ENCODE measurements at places on chromosomes 11 and 22.
A peak's percentile ranks its signal among the peaks of the same experiment; 100 is the strongest.

GRCh38 chr11:65410936-65411680, 11.5 kb upstream of the NEAT1 start:
- DNase-seq: no peak

- DNase-seq: no peak
These were observed 33.2 kb upstream of the CWF19L2 start for GRCh38 chr11:107490836-107491235.

- DNase-seq: peak; percentile 21
These were observed 530.6 kb upstream of the B3GAT1 start for GRCh38 chr11:134942681-134943080.

DNA sequence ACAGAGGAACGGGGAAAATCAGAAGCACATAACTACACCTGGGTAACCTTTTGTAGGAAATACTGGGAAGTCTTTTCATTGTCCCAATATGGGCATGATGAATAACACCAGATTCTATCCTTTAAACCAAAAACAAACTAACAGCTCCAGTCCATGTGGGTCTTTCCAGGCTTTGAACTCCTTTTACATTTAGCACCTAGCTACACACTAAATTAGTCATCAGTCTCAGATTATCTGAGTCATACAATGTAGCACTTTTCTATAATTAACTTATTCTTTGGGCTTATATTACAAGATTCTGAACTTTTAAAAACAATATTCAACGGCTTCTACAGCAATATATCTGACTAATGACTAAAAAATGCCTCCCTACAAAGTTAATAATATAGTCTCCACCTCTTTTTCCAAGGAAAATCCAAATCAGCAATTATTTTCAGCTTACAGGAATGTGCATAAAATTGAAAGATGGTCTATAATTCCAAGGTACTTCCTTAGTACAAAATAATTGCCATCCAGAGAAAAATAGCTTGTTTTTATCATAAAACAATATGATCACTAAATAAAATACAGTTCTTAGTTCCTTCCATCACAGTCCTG, 26.3 kb downstream of the STK33 start:
- no peak for DNase-seq

GRCh38 chr11:2890466-2891294, 5.1 kb upstream of the CDKN1C start:
- no peak for DNase-seq

GRCh38 chr11:103294516-103294915, 185.3 kb downstream of the DYNC2H1 start:
- no peak for DNase-seq

DNA sequence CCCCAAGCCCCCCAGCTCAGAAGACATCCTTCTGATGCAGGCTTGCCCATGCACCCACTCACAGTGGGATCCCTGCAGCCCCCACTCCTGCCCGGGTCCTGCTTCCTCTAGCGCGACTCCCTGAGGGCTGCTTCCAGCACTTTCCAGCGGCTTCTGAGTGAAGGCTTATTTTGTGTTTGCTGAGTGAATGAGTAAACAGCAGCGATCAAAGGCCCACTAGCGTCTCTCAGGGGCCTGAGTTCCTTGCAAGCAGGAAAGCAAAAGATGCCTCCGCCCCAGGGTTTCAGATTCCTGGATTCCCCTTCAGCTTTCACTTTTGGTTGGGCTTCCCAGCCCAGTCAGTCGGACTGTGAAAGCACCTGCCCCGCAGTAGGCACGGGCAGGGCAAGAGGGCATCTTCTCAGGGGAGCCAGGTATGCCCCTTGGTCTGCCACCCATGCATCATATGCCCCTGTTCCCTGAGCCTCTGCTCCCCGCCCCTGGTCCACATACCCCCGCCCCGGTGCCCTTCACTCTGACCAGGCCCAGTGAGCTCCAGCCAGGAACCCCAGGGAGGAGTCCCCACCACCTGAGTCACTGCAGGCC, 9.2 kb downstream of the FADD start:
- no peak for DNase-seq

DNA sequence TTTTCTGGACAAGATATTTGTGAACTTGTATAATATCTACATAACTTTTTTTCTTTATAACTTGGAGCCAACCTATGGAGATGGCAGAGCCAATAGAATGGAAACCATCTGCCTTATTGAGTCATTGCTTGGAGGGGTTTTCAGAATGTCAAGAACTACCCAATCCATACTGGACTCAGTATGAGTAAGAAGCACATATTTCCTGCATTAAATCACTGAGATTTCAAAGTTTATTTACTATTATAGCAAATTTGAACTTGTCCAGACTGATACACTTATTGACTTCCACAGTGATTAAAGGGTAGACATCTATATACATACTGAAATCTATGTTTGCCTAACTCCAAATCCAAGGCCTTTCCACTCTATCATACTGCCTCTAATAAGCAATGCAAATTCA, 704.0 kb downstream of the KCNA4 start:
- DNase-seq: peak; percentile 67

DNA sequence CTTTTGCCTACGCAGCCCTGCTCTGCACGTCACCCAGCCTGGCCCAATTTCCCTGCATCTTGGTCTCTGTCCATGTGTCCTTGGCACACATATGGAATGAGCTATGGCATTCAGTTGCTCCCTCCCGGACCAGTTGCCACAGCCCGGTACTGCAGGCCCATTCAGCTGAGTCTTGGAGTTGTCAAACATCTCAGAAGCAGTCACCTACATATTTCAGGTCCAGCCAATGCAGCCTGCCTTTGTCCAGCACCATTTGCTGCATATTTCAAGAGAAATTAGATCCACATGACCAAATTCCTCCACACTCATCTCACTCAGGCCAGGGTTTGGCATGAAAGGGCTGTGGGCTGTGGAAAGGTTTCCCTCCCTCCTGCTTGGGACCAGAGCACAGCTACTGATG, 76.8 kb downstream of the MN1 start:
- DNase-seq: no peak

GRCh38 chr11:66970807-66971442, 4.2 kb upstream of the C11orf86 start:
- peak; percentile 99 for DNase-seq

DNA sequence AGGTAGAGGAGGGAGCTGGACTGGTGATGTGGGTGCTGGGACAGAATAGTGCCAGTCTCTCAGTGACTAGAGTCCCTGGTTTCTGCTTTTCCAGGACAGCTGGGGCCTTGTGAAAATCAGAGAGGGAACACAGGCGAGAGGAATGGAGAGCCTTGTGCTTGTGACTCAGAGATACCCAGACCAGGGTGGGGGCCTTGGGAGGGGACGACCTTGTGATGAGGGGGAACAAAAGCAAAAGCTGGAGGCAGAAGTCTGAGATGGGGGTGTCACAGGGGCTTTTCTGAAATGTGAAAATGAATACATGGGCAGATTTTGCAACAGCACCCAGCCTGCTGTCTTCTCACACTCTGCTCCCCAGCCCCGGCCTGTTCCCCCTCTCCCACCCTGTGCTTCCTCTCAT, 3.4 kb upstream of the NR1H3 start:
- DNase-seq: no peak

DNA sequence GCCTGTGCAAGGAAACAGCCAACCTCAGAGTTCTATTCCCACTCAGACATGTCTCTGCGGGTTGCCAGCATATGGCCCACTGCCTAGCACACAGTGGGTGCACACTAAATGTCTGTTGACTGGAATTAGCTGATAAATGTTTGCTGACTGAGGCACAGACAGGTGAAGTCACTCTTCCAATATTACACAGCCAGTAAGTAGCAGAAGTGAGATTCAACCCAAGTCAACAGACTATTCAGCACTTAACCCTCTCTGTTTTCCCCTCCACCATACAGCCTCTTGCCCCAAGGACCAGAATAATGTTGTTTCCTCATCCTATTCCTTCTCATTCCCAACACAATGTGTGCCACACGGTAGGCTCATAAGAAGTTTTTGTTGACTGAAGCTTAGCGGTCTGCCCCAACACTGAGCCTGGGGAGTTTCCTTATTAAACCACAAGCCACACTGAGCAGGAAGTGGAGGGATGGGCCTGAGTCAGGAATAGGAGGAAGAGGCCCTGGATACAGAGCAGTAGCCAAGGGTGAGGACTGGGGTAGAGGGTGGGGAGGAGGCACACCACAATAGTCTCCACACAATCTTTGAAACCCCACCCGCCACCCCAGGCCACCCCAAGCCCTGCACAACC, 15.7 kb upstream of the IL10RA start:
- peak; percentile 32 for DNase-seq

DNA sequence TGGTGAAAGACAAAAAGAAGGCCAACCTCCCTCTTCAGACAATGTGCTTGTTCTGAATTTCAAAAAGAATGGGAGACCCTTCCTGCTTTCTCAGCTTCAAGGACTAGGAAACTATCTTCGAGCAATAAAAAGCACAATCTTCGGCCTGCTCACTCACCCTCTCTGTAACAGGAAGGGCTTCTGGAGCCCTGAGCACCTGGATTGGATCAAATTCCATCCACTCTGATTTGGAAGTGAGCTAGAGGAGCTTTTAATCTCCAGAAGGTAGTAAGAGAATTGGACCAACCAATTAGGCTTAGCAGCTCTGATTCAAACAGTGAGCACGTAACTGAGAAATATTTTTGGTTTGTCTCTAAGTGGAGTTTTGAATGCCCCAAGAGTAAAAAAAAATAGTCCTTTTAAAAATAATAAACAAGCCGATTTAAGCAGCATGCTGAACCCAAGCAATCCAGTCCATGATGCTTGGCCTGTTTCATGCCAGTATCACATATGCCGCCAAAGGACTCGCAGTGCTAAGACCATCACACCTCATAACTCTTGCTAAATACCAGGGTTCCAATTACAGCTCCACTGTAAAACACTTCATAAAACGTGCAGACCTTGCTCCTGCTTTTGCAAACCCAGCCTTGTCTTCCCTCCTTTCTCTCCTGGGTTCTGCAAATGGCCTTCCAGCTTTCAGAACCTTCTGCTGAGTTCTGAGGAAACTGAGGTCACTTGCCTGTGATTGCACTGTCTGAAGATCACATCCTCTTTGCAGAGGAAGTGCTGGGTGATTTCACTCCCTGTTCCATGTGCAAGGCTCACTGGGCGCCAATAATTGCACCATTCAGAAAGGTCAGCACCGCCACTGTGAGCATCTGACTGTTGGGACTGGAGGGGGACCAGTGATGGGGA, 74.4 kb downstream of the SLC1A2 start:
- DNase-seq: no peak

GRCh38 chr11:9571071-9571762, 2.3 kb upstream of the WEE1 start:
- no peak for DNase-seq

- peak; percentile 30 for DNase-seq
These were observed 22.8 kb downstream of the NPAT start for GRCh38 chr11:108199446-108200321.

GRCh38 chr22:22038178-22038880, 55.7 kb upstream of the TOP3B start:
- DNase-seq: no peak

DNA sequence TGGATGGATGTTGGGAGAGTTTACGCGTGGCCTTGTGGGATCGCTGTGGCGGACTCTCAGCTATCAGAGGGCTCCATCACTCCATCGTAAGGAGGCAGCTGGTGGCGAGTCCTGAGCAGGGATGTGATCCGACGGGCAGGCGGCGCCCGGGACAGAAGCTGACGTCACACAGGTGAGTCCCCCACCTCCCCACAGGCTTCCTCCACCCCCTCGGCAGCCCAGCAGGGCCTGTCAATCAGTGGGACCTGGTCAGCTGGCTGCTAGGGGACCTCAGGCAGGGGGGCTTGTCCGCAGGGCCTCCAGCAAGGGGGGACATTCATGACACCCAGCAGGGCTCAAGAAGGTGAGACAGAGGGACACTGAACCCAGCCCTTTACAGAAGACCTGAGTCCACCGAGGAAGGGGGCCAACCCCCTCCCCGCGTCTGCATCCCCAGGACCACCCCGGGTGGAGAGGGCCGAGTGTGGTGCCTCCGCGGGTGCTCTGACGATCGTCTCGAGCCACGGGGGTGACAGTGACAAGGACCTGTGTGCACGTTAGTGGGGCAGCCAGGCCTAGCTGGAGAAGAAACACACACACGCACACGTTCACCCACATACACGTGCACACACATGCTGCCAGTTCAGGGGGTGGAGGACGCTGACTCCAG, 7.1 kb downstream of the HRAS start:
- DNase-seq: no peak

Data from brain microvascular endothelial cell (primary cell).